ENCODE measurements at places on chromosomes 4 and X.

DNA sequence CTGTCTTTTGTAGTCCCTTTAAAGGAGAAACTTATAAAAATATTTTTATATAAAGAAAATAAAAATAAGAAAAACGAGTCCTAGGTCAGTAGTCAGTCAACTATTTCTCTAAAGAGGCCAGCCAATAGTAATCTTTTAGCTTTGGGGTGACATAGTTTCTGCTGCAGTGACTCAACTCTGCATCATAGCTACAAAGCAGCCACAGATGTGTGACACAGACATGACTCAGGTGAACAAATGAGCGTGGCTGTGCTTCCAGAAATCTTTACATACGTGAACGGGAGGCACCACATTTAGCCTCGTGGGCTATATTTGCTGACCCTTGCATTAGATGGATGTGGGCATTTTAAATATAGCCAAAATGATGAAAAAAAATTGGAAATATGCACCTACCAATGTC lies 1862.5 kb upstream of the TENM3 start:
- no peak for DNase-seq

DNA sequence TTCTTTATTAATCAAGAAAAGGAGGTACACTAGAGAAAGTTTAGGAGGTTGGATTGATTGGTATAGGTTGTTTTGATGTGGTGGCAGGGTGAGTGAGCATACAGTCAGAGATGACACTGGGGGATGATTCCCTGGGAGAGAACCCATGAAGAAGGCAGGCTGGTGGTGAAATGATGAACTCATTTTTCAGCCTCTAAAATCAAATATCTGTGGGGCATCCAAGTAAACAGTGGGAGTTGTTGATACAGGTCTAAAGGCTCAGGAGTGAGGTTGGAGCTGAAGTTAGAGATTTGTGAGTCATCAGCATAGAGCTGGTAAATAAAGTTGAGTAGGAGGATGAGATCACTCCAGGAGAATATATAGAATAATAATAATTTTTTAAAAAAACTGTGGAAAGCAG lies 10.0 kb upstream of the AP1S2 start:
- no peak for DNase-seq

- no peak for DNase-seq
Observed at GRCh38 chr4:7816771-7817170, 122.9 kb downstream of the AFAP1 start.

DNA sequence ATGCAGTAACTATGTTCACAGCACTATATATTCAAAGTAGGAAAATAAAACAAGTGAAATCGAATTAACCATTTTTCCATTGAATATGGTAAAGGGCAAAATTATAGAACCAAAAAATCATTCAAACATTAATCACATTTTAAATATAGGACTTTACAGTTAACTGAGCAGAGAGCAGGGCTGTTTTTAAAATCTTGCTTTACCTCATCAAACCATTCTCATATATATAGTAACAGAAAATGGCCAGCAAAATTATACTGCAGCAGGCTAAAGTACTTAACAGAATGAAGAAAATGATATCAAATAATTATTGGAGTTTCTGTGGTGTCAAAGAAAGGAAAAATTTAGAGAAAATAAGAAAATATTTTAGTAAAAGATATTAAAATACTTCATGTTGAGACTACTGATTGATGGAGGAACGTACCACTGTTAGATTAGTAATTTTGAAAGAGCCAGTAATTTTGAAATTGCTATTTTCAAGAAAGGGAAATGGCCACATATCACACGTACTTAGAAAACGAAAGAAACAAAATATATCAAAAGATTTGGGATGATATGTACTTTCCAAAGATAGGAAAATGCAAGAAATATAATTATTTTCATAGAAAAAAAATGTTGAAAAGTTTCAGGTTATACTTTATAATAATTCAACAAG lies 813.7 kb downstream of the DMD start:
- no peak for DNase-seq

- DNase-seq, result peak; percentile 77
Observed at GRCh38 chr4:74117024-74117534, 18.1 kb upstream of the CXCL2 start.

DNA sequence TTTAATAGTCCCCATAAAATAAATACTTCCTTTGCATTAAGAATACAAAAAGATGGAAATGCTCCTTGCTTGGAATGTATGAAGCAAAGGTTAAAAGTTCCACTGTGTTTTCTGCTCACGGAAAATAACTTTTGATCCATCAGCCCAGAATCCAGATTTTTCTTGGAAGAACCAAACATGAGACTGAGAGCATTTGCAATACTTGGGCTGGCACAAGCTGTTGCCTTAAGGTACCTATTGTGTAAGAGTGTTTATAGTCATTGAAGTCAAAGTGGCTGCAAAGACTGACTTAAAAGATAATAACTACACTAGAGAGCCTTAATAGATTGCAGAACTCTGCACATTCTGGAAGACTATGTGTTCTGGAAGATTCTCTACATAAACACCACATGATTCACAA lies 281.4 kb downstream of the RAB28 start:
- DNase-seq, result no peak

- no peak for DNase-seq
Observed at GRCh38 chr4:187929024-187929423, 66.5 kb upstream of the ZFP42 start.

- no peak for DNase-seq
Observed at GRCh38 chr4:56691425-56691824, 10.3 kb upstream of the HOPX start.

DNA sequence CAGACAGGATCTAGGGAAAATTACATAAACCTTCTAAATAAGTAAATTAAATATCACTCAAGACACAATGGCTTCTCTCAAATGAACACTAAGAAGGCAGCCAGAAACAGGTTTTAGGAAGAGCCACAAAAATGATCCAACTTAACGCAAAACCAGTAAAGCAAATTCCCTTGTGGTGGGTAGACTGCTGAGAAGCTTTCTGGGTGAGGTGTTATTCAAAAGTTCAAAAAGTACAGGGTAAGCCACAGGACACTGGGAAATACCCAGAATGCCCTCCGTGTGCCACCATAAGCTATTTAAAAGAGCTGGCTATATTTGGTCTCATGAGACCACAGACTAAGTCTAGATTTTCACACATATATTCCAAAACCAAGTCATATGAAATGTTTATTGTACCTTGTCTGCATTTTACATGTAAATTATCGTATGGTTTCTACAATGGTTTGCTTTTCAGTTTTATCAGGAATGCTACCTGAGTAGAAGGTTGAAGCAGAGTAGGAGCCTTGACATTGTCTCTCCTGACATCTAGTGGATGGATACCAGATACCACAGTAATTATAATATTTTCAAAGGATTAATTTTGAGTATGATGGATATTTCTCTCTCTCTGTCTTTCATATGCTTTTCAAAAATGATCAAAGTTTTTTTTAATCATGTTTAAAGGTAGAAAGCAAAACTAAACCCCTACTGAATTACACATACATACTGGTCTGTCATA lies 109.3 kb upstream of the KLHL13 start:
- no peak for DNase-seq

DNA sequence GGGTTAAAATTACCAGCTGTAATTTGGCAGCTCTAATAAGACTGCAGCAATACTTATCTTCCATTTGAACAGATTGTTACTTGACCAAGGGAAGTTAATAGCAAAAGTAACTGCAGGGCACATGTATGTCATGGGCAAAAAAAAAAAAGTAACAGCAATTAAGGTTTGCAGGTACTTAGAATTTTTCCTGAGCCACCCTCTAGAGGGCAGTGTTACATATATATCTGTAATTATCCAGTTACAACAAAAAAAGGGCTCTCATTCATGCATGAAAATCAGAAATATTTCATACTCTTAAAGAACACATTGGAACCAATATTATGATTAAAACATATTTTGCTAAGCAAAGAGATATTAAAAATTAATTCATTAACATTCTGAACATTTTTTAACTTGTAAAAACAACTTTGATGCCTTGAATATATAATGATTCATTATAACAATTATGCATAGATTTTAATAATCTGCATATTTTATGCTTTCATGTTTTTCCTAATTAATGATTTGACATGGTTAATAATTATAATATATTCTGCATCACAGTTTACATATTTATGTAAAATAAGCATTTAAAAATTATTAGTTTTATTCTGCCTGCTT lies 25.1 kb downstream of the XIAP start:
- DNase-seq, result no peak

DNA sequence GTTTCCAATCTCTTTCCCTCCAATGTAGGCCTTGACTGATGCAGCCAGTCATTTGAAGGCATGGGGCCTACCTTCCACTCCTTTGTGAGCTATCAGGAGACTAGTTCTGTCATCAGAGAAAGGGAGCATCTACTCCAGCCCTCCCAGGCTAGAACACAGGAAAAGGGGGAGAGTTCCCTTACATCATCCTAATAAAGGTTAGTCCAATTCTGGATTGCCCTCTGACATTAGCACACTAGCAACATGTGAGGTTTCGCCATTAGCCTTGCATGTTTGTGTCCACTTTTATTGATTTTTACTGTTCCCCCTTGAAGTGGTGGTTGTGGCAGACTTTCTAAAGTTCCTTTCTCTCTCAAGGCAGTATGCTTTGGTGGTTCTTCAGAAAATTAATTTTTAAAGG lies 67.3 kb downstream of the ZFX start:
- no peak for DNase-seq

GRCh38 chr4:26953770-26954423 lies 93.3 kb downstream of the STIM2 start:
- no peak for DNase-seq

DNA sequence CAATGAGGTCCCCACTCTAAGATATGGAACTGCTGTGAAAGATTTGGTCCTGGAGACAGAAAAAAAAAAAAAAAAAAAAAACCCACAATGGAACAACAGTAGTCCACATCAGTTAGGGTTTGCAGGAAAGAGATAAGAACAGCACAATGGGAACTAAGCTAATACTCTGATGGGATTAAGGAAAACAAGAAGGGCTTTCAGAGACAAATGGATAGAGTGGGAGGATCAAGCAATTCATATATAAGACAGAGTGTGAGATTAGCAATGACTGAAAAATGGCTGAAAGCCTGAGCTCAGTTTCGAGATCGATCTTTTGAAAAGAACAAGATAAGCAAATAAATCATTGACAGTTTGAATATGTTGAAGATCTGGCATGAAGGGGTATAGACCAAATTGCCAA lies 188.4 kb upstream of the TRPC5 start:
- no peak for DNase-seq

DNA sequence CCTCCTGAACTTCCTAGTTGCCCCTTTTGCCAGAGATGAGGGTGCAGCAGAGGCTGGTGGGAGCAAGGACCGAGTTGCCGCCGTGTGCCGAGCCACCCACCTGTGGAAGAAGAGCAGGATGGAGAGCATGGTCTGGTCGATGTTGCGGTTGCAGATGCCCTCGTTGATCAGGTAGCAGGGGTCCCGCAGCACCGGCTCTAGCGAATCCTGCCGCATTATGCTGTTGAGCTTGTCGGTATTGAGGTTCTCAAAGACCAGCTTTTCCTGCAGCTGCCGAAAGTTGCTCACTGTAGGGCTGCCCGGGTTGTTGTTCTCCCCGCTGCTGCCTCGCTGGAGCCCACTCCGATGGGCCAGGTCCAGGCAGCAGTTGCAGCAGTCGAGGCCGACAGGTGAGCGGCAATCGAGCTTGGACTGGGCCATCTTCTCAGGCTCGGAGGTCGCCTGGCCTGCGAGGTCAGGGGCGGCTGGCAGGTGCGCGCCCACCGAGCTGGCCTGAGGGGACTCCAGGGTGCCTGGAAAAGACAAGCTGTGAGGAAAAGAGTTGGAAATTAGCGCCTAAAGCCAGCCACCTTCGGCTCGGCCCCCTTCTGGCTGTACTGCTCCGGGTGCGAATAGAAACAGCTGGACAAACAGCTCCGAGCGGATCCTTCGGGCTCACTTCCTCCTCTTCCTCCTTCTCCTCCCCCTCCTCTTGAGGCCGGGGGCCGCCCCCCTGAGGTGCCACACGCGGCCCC lies 420 bp downstream of the TSC22D3 start:
- peak; percentile 26 for DNase-seq

- no peak for DNase-seq
Observed at GRCh38 chr4:152328582-152328981, 207.3 kb downstream of the FBXW7 start.

DNA sequence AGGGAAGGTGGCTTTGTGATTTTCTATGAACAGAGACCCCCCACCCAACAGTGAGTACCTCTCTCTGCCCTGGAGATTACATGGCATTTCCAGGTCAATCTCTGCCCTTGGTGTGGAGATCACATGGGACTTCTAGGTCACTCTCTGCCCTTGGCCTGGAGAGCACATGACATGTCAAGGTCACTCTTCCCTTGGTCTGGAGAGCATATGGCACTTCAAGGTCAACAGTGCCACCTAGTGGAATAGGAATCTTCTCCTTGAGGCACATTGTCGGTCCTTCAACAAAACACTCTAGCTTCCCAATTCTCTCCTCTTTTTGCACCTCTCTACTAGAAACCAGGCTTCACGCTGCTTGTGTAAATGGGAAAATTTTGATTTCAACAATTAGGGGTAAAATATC lies 66.2 kb upstream of the TACR3 start:
- peak; percentile 9 for DNase-seq

GRCh38 chrX:45824471-45824870 lies 623.8 kb upstream of the DIPK2B start:
- DNase-seq, result no peak

GRCh38 chrX:76076124-76076523 lies 96.7 kb upstream of the PBDC1 start:
- DNase-seq, result no peak

DNA sequence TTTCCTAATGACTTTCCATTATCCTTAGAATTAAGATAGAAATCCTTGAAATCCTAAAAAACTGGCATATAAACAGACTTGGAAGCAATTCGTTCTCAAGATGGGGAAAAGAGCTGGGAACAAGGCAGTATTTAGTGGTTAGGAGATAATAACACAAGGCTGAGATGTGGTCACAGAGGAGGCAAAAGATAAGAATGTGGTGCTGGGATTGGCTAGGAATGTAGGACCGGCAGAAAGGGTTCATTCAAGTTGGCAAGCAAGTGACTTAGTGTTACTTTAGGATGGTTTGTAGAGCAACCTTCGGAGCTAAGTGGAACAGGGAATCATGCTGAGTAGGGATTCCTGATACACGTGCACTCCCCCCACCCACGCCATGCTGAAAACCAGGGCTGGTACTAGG lies 121.9 kb upstream of the RPS6KA3 start:
- no peak for DNase-seq

DNA sequence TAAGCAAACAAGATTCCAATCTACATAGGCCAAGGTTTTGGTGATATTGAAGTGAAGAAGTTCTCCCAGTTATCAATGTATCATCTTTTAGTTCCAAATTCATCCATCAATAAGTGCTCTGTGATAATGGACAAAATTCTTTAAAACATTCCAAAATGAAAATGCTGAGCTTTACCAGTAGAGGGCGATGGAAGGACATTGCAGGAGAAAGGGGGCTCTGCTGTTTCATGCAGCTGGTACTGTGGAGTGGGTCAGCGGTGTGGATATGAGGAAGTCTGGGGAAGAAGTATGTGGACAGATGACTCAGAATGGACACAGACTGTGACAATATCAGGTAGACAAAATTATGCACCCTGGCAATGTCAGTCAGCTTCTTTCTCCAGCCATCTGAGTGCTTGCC lies 46.6 kb upstream of the HS6ST2 start:
- no peak for DNase-seq

DNA sequence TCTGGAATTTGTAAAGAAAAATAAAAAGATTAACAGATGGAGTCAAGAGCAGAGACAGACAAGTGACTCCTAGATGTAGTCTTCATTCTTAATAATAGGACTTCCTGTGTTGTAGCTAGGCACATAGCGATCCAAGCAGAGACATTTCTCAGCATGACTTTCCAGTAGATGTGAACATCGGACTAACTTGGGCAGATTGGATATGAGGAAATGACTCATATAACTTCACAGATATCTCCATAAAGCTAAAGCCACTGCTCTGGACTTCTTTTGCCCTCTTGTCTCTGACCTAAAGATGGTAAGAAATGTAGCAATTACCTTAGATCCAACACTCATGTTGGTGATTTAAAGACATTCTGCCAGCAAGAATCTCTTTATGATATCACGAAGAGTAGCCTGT lies 131.7 kb downstream of the EPHA5 start:
- no peak for DNase-seq

Data from stomach (tissue), 19 donors.